ENCODE measurements at places on chromosomes 16 and 17. TPM values are rescaled to one million over a fixed set of nuclear protein-coding genes. Genes with fewer than 3 reads are reported as not detected.

- DNase-seq, result no peak
Measured at GRCh38 chr16:81167851-81168250, 70.6 kb upstream of the BCO1 start.

DNA sequence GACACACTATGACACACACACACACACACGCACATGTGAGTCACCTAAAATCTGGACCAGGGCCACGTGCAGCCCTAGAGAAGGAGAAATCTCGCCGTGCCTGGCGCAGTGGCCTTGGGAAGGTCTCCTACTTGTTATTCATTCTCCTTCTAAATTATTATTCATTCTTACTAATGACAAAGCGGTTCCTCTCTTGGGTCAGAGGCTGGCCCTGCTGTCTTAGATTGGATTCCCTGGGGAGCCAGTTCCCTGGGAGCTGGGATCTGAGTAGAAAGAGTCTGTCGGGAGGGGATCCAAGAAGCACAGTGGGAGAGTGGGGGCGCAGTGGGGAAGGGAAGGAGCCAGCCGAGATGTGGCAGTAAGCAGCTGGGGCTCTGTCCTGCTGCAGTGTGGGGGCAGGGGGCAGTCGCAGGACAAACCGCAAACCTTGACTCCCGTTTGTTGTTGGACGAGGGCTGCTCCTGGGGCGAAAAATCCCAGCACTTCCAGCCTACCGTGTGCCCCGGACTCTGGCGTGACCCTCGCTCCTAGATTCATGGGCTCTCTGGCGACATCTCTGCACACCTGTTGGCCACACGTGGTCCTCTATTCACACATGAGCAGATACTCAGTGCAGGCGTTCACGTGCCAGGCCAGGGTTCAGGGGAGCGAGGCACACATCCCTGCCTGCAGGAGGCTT is 18.7 kb upstream of the JPH3 start:
- DNase-seq, result no peak

DNA sequence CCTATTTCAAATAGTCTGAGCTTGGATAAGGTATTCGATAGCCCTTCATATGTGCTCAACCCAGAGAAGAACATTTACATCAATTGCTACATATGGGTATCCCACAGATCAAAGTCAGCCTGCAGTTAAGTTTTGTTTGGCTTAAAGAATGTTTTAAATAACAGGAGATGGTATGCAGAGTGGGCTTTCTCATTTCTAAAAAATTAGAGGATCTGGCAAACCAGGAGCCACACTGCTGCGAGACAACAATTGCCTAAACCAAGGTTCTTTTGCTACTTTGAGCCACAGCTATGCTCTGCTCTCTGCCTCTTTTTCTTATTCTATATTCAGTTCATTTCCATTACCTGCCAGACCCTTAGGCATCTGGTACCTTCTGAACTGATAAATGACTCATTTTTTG is 30.2 kb upstream of the ARHGAP44 start:
- no peak for DNase-seq

DNA sequence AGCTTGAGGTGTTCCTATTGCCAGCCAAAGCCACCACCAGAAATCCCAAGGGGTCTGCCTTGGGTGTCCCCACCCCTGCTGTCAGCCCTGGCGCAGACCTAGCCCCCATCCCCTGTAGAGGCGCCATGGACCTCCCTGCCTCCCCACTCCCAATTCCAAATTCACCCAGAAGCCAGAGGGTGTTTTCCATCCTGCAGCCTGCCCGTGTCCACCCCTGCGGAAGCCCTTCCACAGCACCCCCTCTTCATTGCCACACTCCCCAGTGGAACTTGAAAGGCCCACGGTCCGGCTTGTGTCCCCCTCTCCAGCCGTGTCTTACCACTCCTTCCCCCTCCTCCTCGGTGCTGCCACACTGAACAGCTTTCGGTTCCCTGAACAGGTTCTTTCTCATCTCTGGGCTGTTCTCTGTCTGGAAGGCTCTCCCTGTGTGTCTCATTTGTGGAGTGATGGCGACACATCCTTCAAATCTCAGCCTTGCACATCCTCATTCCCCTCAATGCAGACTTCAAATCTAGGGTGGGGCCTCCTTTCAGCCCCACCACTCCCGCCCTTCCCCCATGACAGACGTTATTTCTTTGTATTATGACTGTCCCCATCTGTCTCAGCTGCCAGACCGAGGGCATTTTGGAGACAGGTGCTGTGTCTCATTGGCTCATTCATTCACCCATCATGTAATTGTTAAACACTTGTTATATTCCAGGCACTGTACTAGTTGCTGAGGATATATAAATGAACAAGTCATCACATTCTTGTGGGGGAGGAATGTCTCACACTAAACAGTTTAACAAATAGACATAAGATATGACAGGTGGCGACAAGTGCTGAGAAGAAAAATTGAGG is 36.3 kb downstream of the ADGRG5 start:
- no peak for DNase-seq

- DNase-seq, result no peak
Measured at GRCh38 chr16:75256696-75257343, 5.4 kb upstream of the BCAR1 start.

DNA sequence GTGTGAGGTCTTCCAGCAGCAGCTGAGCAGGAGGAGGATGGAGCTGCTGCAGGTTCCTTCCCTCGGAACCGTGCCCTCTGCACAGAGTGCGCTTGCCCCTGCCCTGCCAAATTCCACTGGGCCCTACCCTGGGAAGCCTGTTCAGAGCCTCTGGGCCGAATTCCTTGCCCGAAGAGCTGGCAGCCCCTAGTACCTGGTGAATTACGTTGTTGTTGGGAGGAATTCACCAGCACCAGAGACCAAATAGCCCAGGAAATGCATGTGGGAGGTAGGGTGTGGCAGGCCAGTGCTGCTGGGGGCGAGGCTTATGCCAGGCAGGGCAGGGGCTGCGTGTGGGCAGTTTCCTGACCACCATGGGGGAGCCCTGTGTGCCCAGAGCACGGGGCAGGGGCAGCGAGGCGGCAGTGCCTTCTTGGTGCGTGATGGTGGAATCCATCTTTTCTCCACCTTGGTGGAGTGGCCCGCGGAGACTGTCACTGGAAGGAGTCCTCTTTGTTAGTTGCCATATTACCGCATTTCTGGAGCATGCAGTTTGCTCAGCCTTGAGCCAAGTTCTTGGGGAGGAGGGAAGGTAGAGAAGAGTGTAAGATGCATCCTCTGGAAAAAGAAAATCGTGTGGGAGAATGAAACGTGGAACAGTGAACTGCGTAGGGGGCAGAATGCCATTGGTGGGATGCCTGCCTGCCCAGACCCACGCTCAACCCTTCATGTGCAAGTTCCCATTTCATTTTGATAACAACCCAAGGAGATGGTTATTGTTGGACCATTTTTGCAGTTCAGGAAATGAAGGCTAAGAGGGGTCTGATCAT is 2.3 kb downstream of the MRC2 start:
- no peak for DNase-seq

GRCh38 chr17:4594931-4595684 is 10.8 kb downstream of the SMTNL2 start:
- DNase-seq, result no peak

GRCh38 chr17:47800686-47801085 is 20.9 kb downstream of the OSBPL7 start:
- no peak for DNase-seq

DNA sequence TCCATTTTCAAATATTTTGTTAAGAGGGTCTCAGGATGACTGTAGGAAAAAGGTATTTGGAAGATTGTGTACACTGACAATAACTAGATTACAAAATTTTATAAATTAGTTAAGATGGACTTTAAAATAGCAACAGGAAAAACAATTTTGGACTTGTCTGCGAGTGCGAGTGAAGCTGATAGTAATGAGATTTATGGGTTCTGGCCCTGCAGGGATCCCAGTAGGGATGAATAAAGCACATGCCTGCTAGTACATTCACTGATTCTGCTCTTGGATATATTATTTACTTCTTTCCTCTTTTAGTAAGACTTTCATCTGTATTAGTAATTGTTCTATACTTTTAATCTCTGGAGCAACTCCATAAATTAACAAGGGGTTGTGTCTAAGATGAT is 28.2 kb downstream of the PRKCA start:
- no peak for DNase-seq

DNA sequence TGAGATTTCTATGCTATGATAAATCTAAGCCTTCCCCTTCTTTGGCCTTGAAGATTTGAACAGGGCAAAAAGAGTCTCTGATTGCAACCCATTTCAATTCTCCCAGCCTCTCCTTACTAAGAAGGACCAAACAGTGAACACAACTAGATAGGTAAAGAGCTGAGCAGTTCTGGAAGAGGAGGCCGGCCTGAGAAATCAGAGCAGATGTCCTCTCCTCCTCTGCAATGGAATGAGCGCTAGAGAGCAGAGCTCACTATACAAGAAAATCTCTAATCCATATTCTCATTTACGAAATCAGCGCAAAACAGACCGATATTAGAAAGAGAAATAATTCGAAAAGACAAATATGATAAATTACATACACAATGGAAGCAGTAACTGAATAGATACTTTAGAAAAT is 124.2 kb downstream of the CDK5R1 start:
- no peak for DNase-seq

GRCh38 chr16:67086822-67087221 is 22.9 kb upstream of the PHAF1 start:
- DNase-seq, result no peak

DNA sequence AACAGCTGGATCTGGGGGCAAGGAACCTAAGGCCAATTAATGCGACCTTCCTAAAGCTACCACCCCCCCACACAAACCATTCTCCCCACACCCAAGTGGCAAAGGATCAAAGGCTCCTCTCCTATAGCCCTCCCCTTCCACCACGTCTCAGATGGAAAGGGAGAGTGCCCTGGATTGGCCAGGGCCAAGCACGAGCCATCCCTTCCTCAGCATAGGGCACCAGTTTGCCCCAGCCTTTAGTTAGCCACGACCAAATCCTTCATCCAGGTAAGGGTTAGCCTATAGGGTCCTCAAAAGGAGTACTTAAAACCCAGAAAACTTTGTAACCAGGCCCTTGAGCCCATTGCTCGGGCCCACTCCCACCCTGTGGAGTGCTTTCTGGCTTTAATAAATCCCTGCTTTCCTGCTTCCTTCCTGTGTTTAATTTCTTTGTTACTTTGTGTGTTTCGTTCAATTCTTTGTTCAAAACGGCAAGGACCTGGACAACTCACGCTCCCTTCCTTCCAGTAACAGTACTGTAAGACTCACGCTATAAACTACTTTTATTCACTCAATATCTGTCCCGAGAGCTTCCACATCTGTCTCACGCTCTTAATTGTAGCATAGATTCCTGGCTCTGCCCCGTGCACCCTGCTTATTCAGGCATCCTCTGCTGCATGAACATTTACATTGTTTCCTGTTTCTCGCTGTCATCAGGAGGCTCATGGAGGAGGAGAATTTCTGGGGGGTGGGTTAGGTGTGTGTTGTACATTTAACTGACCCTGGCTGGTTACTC is 62.3 kb downstream of the TNFRSF13B start:
- DNase-seq, result no peak

DNA sequence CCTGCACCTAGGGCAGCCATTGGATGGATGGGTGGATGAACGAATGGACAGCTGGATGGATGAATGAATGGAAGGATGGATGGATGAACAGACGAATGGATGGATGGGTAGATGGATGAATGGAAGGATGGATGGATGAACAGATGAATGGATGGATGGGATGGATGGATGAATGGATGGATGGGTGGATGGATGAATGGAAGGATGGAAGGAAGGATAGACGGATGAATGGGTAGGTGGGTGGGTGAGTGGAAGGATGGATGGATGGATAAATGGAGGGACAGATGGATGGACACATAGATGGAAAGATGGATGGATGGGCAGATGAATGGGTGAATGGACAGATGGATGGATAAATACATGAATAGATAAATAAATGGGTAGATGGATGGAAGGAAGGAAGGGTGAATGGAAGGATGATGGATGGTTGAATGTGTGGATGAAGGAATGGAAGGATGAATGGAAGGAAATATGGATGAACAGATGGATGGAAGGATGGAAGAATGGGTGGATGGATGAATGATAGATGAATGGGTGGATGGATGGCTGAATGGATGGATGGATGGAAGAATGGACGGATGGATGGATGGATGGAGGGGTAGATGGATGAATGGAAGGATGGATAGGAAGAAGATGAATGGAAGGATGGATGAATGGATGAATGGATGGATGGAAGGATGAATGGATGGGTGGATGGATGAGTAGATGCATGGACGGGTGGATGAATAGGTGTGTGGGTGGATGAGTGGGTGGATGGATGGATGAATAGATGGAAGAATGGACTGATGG is 15.4 kb downstream of the SRL start:
- DNase-seq, result no peak

- peak; percentile 77 for DNase-seq
Measured at GRCh38 chr17:28743243-28744103, at the start of gene TRAF4. Gene TRAF4, plus strand, starts transcription at chr17:28744011. Its CDS starts 102 bp downstream, at chr17:28744113.

- DNase-seq, result no peak
Measured at GRCh38 chr17:68036304-68037147, 991 bp downstream of the KPNA2 start.

- DNase-seq, result no peak
Measured at GRCh38 chr17:13597723-13598347, 3.9 kb downstream of the HS3ST3A1 start.

GRCh38 chr17:74842599-74843351 is 16.9 kb downstream of the GRIN2C start:
- peak; percentile 54 for DNase-seq

GRCh38 chr16:30377050-30377811 is 2.6 kb downstream of the MYL11 start:
- DNase-seq, result no peak

DNA sequence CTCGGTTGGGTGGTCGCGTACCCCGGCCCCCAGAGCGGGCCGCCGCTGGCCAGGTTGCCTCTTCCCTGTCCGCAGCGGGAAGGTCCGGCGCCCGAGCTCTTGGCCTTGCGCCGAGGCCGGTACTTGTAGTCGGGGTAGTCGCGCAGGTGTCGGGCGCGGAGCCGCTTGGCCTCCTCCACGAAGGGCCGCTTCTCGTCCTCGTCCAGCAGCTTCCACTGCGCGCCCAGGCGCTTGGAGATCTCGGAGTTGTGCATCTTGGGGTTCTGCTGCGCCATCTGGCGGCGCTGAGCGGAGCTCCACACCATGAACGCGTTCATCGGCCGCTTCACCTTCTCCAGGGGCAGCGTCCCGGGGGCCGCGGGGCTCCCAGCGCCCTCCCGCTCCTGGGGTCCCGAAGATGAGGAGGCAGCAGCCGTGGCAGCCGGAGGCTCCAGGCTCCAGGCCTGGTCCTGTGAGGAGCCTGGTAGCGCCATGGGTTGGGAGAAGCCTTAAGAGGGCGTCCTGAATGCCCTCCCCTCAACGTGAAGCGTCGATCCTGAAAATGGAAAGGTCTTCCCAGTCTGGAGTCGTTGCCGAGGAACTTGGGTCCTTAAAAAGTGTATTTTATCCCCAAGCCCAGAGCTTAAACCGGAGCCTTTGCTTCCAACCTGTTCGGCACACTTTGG is 558 bp downstream of the SOX15 start:
- DNase-seq, result peak; percentile 84

- no peak for DNase-seq
Measured at GRCh38 chr16:85451641-85452363, 161.3 kb upstream of the GSE1 start.

- DNase-seq, result no peak
Measured at GRCh38 chr17:57261084-57261461, 4.8 kb downstream of the MSI2 start.

Gene ATP2A1
- total RNA-seq, result 0.83 TPM

Gene ANKFN1
- 1.3 TPM for total RNA-seq

Gene HOXB13
- 0.12 TPM for total RNA-seq

Gene LAT
- total RNA-seq, result 14.3 TPM

Gene CCL8
- 1.2 TPM for total RNA-seq

Gene ST6GALNAC1
- total RNA-seq, result 61.0 TPM

Gene ATAD5
- total RNA-seq, result 0.92 TPM

Gene KRTAP2-2
- not detected for total RNA-seq

Gene PIK3R5
- total RNA-seq, result 17.1 TPM
